ENCODE measurements at places on chromosomes 5 and 9.

- DNase-seq: no peak
- no peaks in the 10 kb centered on the region for H3K27me3 ChIP-seq
- no peak overlapping the region for H3K27ac ChIP-seq
- no peak overlapping the region for H3K4me3 ChIP-seq
- no peaks in the 10 kb centered on the region for H3K4me1 ChIP-seq
These were observed 30.7 kb upstream of the CORO2A start for GRCh38 chr9:98222885-98223691.

DNA sequence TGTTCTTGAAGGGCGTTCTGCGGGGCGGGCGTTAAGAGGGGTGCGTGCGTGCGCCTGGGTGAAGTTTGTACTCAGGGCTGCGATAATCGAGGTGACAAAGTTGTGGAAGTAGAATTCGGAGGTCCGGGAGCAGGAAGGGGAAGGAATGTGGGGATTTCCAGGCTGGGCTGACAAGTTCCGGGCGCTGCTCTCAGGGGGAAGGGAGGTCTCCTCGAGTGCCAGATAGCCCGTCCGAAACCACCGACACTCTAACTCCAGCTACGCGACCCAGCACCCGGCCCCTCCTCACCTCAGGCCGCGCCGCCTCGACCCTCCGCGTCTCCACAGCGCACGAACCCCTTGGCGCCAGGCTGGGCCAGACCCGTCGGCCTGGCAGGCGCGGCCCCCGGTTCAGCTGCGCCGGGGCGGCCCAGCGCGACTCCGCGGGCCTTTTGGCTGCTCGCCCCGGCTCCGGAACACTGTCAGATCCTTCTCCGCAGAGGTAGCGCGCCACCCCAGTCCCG lies at the start of gene IL6ST:
IL6ST (minus strand) TSS at position 469 of the 503 bp plus-strand sequence. CDS start 18,685 bp downstream, outside the sequence.
- H3K36me3 ChIP-seq: no peaks in the 10 kb centered on the region
- peak within 1 kb of the TSS; percentile 93 for H3K4me3 ChIP-seq
- DNase-seq: peak; percentile 46

- DNase-seq: no peak
- H3K4me3 ChIP-seq: no peak overlapping the region
- no peaks in the 10 kb centered on the region for H3K27me3 ChIP-seq
These were observed 121.2 kb downstream of the TLE4 start for GRCh38 chr9:79692857-79693571.

GRCh38 chr5:120228262-120229031 lies 235.7 kb upstream of the PRR16 start:
- no peaks in the 10 kb centered on the region for H3K27me3 ChIP-seq
- no peak overlapping the region for H3K27ac ChIP-seq
- no peak overlapping the region for H3K4me3 ChIP-seq
- H3K36me3 ChIP-seq: no peaks in the 10 kb centered on the region

- no peak overlapping the region for H3K27ac ChIP-seq
- H3K36me3 ChIP-seq: no peaks in the 10 kb centered on the region
- no peaks in the 10 kb centered on the region for H3K4me1 ChIP-seq
- DNase-seq: no peak
These were observed 208.3 kb downstream of the GABBR2 start for GRCh38 chr9:98500337-98500919.

- H3K4me3 ChIP-seq: no peak overlapping the region
- no peaks in the 10 kb centered on the region for H3K36me3 ChIP-seq
- H3K27ac ChIP-seq: no peak overlapping the region
- no peaks in the 10 kb centered on the region for H3K4me1 ChIP-seq
These were observed 1.3 kb downstream of the CDO1 start for GRCh38 chr5:115815006-115815692.

GRCh38 chr5:40277161-40277906 lies 402.4 kb upstream of the PTGER4 start:
- no peak overlapping the region for H3K27ac ChIP-seq
- H3K36me3 ChIP-seq: no peaks in the 10 kb centered on the region
- no peaks in the 10 kb centered on the region for H3K27me3 ChIP-seq
- DNase-seq: no peak
- no peak overlapping the region for H3K4me3 ChIP-seq

DNA sequence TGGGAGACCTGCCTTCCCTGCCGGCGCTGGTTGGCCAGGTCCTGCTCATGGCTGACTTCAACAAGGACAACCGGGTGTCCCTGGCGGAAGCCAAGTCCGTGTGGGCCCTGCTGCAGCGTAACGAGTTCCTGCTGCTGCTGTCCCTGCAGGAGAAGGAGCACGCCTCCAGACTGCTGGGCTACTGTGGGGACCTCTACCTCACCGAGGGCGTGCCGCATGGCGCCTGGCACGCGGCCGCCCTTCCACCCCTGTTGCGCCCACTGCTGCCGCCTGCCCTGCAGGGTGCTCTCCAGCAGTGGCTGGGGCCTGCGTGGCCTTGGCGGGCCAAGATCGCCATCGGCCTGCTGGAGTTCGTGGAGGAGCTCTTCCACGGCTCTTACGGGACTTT lies 10.6 kb downstream of the DIPK1B start:
- H3K36me3 ChIP-seq: peaks cover 28% of the 10 kb centered on the region
- no peak overlapping the region for H3K4me3 ChIP-seq
- no peak for DNase-seq
- peaks cover 23% of the 10 kb centered on the region for H3K4me1 ChIP-seq

GRCh38 chr5:119596046-119596445 lies 33.3 kb upstream of the FAM170A start:
- DNase-seq: no peak
- no peaks in the 10 kb centered on the region for H3K4me1 ChIP-seq
- no peaks in the 10 kb centered on the region for H3K27me3 ChIP-seq
- no peak overlapping the region for H3K4me3 ChIP-seq
- H3K27ac ChIP-seq: no peak overlapping the region
- no peaks in the 10 kb centered on the region for H3K36me3 ChIP-seq

DNA sequence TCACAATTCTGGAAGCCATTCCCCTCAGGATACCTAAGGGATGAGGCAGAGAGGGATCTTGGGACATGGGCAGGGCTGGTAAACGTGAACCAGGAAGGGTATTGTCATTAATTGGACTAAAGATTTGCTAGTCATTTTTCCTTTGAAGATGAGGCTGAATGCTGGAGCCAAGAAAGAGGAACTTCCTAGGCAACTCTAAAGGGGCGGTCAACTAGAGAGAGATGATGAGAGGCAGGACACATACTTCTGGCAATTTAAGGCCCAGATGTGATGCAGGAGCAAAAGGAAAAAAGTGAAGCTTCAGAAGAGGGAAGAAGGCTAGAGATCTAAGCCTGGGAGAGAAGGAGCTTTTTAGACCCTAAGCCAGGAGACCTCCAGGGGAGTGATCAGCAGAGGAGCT lies 5.6 kb downstream of the GBA2 start:
- peaks cover 33% of the 10 kb centered on the region for H3K36me3 ChIP-seq
- no peak for DNase-seq
- H3K4me3 ChIP-seq: no peak overlapping the region
- H3K4me1 ChIP-seq: peaks cover 35% of the 10 kb centered on the region
- no peaks in the 10 kb centered on the region for H3K27me3 ChIP-seq

DNA sequence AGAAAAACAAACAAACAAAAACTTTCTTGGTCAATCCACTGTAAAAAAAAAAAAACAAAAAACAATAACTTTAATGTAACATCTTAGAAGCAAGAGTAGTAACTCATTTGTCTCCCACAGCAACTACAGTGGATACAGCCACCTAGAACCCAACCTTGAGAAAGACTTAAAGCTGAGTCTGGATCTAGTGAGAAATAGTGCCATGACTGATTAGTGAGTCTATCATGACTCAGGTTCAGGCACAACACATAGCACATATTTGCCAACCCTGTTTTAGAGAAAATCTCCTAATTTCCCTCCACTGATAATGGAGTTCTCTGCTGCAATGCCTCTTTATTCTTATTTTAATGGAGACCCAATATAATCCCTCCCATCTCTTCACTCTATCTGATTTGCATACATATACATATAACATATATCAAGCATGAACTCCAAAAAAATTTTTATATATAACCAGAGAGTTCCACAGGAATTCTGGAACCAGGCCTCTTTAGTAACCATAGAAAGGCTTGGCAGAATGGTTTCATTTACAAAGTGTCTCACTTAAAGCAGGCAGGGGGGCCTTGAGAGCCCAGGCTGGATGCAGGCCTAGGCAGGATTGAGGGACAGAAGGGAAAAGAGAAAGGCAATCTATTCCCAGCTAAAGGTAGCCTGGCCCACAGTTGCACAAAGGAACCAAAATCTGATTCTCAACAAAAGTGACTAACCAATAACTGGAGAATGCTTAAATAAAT lies 11.9 kb upstream of the NR4A3 start:
- no peaks in the 10 kb centered on the region for H3K27me3 ChIP-seq
- no peak overlapping the region for H3K27ac ChIP-seq
- no peaks in the 10 kb centered on the region for H3K36me3 ChIP-seq
- H3K4me1 ChIP-seq: no peaks in the 10 kb centered on the region
- DNase-seq: no peak

DNA sequence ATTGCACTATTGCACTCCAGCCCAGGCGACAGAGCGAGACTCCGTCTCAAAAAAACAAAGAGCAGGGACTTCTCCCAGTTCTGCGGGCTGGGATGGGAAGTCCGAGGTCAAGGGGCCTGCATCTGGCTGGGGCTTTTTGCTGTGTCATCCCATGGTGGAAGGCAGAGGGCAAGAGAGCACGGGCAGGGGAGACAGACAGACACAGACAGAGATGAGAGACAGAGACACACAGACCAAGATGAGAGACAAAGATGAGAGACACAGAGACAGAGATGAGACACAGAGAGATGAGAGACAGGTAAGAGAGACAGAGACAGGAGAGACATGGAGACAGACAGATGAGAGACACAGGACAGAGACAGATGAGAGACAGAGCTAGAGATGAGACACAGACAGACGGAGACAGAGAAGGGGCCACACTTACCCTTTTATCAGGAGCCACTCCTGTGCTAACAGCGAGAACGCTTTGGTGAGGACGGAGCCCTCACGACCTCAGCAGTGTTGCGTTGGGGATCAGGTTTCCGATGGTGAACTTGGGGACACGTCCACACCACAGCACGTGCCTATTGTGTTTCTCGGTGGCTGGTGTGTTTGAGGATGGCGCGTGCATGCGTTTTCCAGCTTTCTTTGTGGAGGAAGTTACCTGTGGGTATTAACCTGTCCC lies 8.9 kb upstream of the TOR4A start:
- H3K4me1 ChIP-seq: peaks cover 14% of the 10 kb centered on the region
- H3K36me3 ChIP-seq: peaks cover 4% of the 10 kb centered on the region
- H3K27ac ChIP-seq: peak overlapping the region; percentile 5

DNA sequence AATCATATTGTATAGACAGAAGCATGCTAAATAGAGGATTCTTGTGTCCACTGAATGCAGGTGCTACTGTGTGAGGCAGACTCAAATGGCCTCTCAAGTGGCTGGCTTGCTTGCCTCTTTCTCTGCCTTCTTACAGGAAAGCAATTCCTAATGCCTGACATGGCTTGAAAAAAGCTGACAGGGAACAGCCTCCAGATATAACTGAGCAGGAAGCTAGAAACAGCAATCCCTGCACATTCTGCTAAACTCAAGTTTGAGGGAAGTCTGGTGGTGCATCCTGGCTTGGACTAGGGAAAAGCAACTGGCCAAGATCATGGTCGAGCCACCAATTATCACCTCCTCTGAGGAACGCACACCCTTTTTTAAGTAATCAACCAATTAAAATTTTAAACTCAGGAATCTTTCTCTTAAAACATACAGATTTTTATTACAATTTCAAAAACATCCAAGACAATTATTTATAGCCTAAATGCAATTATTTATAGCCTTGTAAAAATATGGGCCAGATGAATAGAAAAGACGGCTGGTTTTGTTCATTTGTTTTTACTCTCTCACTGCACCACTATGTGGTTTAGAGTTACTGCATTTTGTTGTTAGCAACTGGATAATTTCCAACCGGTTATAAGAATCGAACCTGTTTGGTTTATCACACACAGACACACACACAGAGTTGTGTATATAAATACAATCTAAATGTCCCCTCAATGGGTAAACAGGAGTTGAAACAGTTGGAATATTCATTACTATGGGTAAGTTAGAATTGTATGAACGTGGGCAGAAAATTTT lies 290.9 kb upstream of the ANKRD55 start:
- no peak overlapping the region for H3K27ac ChIP-seq
- no peaks in the 10 kb centered on the region for H3K4me1 ChIP-seq
- no peaks in the 10 kb centered on the region for H3K36me3 ChIP-seq
- H3K27me3 ChIP-seq: no peaks in the 10 kb centered on the region
- H3K4me3 ChIP-seq: no peak overlapping the region
- DNase-seq: no peak

DNA sequence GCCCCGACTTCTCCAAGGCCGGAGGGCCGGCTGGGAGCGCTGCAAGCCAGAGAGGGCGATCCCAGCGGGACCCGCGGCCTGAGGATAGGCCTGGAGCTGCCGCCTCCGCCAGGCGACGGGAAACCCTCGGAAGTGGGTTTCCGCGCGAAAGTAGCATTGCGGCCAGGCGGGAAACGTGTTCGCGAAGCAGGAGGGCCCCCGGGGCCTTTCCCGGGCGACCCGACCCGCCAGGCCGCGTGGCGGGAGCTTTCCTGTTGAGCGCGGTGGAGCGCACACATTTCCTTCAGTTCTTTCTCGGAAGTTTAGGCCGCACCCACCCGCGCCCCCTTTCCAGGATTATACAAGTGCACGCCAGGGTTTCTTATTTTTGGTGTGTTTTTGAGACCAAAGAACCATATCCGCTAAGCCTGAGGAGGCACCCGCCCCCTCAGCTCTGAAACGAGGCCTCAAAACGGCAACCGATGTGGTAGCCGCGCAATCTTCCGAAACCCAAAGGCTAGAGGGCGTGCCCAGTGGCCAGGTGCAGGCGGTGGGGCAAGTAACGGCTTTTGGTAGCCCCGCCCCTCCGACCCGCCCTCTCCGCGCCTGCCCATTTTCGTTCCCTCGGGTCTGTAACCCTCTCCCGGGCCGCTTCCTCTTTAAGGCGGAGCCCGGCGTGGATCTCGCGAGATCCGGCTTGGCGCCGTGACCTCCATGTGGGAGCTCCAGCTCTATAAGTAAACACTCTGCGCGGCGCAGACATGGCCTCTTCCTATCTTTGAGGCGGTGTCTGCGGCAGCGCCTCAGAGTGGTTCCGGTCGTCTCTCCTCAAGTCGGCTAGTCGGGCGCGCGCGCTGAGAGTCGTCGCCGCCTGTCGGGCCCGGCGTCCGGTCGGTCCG lies at the start of gene UHRF2:
UHRF2 (plus strand) TSS at position 713 of the 878 bp plus-strand sequence. CDS start 292 bp downstream, outside the sequence.
- no peaks in the 10 kb centered on the region for H3K27me3 ChIP-seq
- peak within 1 kb of the TSS; percentile 63 for H3K4me3 ChIP-seq
- H3K4me1 ChIP-seq: peaks cover 27% of the 10 kb centered on the region
- peak within 1 kb of the TSS; percentile 79 for H3K27ac ChIP-seq
- no peaks in the 10 kb centered on the region for H3K36me3 ChIP-seq

GRCh38 chr5:163718272-163718671 lies 212.9 kb downstream of the MAT2B start:
- H3K4me3 ChIP-seq: no peak overlapping the region
- H3K27me3 ChIP-seq: no peaks in the 10 kb centered on the region
- H3K36me3 ChIP-seq: no peaks in the 10 kb centered on the region

GRCh38 chr5:24509943-24510342 lies 134.8 kb downstream of the CDH10 start:
- H3K36me3 ChIP-seq: no peaks in the 10 kb centered on the region
- no peak overlapping the region for H3K4me3 ChIP-seq
- DNase-seq: no peak
- H3K27me3 ChIP-seq: no peaks in the 10 kb centered on the region

GRCh38 chr9:135507104-135508035 lies 6.9 kb downstream of the MRPS2 start:
- H3K4me1 ChIP-seq: peaks cover 9% of the 10 kb centered on the region
- H3K27me3 ChIP-seq: no peaks in the 10 kb centered on the region
- no peak overlapping the region for H3K4me3 ChIP-seq
- peaks cover 18% of the 10 kb centered on the region for H3K36me3 ChIP-seq
- H3K27ac ChIP-seq: no peak overlapping the region

GRCh38 chr5:152083231-152083630 lies 158.6 kb upstream of the GLRA1 start:
- no peak overlapping the region for H3K27ac ChIP-seq
- H3K27me3 ChIP-seq: no peaks in the 10 kb centered on the region
- DNase-seq: no peak
- H3K4me1 ChIP-seq: no peaks in the 10 kb centered on the region
- no peaks in the 10 kb centered on the region for H3K36me3 ChIP-seq
- H3K4me3 ChIP-seq: no peak overlapping the region

Data from CD8-positive, alpha-beta memory T cell (primary cell).